ENCODE measurements at places on chromosomes 4 and X.

DNA sequence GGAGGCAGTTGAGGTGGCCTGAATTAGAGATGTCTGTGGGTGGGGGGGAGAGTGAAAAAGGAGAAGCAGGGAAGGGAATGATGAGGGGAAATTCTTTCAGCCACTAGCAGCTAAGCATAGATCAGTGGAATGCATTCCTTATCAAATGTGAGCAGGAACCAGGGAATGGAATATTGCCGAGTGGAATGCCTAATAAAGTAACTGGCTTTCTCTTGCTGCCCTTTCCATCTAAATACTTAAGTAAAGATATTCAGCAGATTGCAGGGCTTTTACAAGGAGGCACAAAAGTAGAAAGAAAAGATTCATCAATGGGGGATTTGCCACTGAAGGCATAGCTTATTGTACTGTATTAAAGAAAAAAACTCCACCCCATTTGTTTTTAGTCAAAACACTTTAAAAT lies 263.0 kb upstream of the RPS6KA3 start:
- no peak for DNase-seq

- no peak for DNase-seq
Measured at GRCh38 chr4:153241970-153242838, 38.0 kb downstream of the TRIM2 start.

- DNase-seq = no peak
Measured at GRCh38 chr4:38381788-38382187, 282.2 kb upstream of the KLF3 start.

DNA sequence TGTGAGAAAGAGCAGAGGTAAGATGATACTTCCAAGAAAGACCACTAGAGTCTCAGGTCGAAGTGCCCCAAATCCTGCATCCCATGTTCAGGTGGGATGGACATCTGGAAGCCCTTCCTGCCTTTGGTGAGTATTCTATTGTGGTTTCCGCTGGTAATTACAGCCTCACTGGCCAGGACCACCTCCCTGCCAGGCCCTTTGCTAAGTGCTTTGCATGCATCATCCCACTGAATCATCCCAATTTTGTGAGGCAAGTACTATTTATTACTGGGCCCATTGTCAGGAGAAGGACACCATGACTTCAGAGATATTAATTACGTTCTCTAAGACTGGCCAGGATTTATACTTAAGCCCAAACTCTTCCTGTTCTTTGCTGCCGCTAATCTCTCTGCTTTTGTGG lies 10.7 kb upstream of the PASD1 start:
- DNase-seq = no peak

GRCh38 chr4:17366496-17366895 lies 145.4 kb downstream of the QDPR start:
- no peak for DNase-seq

GRCh38 chr4:186298031-186298647 lies 32.1 kb downstream of the F11 start:
- DNase-seq = no peak

DNA sequence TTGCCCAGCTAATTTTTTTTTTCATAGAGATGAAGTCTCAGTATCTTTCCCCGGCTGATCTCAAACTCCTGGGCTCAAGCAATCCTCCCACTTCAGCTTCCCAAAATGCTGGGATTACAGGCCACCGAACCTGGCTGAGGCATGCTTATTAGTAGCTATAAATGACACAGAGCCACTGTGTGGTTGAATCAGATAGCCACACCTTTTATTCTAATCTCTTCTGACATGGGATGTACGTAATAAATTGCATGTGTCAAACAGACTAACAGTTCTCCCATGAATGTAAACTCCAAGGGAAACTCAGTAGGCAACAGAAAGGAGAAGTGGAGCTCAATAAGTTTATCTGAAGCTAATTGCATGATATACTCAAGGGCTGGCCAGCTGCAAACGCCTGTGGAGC lies 139.8 kb upstream of the VCX3A start:
- DNase-seq = no peak

DNA sequence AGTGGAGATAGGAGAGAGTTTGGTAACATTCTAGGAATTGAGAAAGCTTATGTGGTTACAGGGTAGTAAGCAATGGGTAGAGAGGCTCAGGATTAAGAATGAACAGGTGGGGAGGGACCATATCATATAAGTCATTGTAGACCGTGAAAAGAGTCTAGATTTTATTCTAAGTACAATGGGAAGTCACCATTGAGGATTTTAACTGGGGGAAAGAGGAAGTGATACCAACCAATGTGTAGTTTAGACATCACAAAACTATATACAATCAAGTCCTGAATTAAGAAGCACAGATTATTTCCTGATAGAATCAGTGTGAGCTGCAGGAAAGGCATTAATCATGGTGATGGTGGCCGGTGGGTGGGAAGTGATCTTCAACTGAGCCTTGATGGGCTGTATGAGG lies 178.3 kb upstream of the ZIC3 start:
- no peak for DNase-seq

DNA sequence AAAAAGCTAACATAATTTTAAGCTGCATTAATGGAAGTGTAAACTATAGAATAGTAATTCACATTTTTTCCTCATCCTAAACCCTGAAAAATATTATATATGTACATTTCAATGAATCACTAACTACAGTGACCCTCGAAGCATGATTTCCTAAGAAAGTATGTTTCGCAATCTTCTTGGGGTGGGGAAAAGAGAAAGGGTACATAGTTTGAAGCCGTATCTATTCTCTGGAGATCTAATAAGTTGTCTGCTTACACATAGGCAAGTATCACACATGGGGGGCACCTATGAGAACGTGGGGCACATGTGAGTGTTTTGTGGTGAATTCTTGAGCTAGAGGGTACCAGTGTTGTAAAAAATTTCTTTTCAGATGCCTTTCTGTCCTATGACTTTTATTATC lies 71.2 kb downstream of the JADE1 start:
- no peak for DNase-seq

DNA sequence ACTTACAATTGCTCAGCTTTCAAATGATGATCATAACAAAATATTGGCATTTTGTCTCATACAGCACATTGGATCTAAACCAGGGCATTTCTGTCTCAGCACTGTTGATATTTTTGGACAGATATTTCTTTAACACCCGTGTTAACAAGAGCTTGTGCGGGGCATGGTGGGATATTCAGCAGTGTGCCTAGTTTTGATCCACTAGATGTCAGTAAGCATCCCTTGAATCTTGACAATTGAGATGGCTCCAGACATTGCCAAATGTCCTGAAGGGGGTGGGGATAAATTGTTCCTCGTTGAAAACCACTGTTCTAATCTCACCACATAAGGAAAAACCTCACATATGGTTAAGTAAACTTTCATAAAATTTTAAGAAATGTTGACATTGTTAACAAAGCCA lies 806.3 kb downstream of the STIM2 start:
- DNase-seq = no peak

DNA sequence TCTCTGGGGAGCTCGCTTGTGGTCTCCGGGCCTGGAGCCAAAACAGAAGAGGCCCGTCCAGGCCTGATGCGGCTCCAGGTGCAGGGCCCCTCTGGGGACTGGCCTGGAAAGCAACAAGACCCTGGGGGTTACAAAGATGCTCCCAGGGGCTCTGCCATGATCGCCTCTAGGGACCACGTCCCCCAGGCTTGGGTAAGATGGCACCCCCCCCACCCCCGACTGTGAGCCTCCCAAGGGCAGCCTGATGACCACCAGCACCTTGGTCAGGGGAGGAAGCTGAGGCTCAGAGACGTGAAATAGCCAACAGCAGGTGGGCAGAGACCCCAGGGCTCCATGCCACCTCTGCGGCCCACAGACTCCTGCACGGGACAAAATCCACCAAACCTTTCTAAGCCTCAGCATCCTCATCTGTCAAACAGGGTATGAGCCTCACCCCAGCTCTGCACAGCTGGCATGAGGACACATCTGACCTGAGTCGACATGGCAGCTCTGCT lies 25.4 kb downstream of the C4orf50 start:
- DNase-seq = no peak

- no peak for DNase-seq
Measured at GRCh38 chr4:67680581-67681222, 20.3 kb downstream of the UBA6 start.

DNA sequence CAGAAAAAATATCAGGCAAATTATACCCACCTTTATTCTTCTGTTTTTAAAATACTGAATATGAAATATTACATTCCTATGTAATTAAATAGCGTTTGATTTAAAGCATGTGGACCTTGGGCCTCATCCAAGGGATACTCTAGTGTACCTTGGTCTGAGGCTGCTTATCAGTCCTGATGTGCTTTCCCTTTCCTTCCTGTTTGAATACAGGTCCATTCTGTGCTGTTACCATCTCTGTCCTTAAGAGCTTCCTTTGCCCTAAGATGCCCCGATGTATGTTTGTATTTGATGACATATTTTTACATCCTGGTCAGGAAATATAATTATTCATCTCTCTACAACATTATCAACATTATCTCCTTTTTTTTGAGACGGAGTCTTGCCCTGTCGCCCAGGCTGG lies 24.1 kb downstream of the FAT4 start:
- no peak for DNase-seq

DNA sequence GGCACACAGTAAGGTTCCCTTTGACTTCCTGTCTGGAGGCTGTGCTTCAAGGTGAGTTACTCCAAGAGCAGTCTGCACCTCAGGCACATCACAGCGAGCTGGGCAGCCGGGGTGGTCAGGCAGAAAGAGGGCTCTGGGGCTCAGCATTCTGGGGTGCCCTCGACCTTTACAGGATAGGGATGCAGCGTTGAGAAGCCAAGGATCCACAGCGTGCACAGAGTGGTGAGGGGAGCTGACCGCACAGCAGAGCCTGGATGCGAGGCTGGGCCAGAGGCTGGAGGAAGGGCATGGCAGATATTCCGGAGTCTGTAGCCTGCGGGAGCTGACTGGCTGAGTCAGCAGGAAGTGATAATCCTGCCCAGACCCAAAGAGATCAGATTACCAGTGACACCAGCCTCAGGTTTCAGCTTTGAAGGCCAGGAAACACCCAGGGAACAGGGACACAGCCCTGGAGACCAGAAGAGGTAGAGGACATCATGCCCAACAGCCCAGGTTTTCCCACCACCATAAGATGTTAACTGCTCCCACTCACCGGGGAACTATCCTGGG lies 38.4 kb upstream of the PDLIM3 start:
- peak; percentile 92 for DNase-seq

DNA sequence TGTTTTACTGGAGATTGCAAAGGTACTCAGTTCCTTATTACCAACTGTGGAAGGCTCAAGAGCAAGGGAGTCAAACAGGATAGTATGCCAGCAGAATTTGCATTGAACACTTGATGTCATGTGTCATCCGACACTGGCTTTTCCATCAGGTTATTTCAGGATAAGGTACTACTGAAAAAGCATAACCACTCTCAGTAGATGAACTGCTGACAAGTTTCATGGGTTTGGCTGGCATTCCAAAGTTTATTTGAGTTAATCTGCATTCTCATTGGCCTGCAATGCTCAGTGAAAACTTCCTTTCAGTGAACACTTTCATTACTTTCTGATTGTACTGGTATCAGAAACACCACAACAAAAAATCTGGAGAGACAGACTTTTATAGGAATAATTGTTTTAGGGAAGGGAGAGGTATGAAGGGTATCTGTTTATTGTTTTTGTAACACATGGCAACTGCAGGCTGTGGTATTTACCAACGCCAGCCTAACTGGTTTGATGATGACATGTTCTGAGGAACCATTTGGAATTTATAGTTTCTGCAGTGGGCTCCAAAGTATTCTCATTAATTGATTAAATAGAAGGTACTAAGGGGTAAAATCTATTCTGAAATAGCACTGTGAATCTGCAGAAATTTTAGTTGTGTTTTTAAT lies 345.7 kb upstream of the NR3C2 start:
- no peak for DNase-seq

GRCh38 chrX:43573441-43574015 lies 82.6 kb upstream of the MAOA start:
- DNase-seq = no peak

GRCh38 chr4:70399319-70399718 lies 1.6 kb downstream of the OPRPN start:
- no peak for DNase-seq

- peak; percentile 75 for DNase-seq
Measured at GRCh38 chr4:149344436-149344835, 471.2 kb downstream of the IQCM start.

- no peak for DNase-seq
Measured at GRCh38 chr4:81213671-81214070, 1.4 kb downstream of the PRKG2 start.

- DNase-seq = no peak
Measured at GRCh38 chrX:24789047-24789446, 95.3 kb downstream of the POLA1 start.

DNA sequence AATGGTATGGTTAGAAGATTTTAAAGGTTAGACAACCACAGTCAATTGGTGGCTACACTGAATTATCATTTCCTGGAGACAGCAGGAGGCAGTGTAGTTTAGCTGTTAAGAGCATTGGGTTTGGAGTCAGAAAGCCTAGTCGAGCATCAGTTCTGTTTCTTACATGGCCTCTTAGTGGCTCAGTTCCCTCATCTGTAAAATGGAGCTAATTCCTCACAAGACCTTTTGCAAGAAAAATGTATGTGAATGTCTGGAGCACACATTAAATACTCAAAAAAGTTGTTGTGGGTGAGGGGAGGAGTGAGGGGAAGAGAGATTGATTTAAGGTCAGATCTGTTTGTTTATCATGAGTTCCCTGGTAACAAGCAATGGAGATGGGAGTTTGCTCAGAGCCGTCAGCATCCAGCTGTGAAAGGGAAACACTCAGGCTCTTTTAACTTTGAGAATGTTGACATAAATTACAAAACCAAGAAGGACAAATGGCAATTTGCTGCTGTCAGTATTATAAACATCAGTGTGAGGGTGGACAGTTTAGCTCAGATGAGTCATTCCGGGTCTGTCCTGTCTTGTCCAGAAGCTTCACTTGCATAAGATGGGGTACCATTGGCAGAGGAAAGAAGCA lies 98.2 kb upstream of the PGRMC2 start:
- no peak for DNase-seq

- no peak for DNase-seq
Measured at GRCh38 chr4:186826846-186827533, 103.3 kb upstream of the FAT1 start.

DNA sequence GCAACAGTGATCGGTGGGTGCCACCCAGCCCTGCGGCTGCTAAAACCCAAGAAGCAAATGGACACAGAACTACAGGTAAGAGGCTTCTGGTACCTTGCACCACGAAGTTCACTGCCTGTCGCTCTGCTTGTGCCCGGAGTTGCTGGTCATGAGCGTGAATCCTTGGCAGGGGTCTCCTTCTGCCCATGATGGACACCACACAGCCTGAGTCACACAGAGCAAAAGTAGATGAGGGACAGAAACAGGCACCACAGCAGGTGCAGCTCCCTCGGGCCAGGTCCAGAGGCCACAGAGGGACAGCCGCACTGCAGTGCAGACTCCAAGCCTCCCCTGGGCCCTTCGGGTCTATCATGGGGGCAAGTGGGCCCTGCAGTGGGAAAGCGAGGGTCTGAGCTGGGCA lies 22.4 kb downstream of the NAT8L start:
- no peak for DNase-seq

- no peak for DNase-seq
Measured at GRCh38 chrX:103437147-103437873, 61.0 kb downstream of the BEX3 start.
